Fibroblast of mammary gland (primary cell): ENCODE measurements at places on chromosomes 2 and 18.

- peak; percentile 29 for DNase-seq
Observed at GRCh38 chr18:60040971-60041370, 141.2 kb downstream of the PMAIP1 start.

DNA sequence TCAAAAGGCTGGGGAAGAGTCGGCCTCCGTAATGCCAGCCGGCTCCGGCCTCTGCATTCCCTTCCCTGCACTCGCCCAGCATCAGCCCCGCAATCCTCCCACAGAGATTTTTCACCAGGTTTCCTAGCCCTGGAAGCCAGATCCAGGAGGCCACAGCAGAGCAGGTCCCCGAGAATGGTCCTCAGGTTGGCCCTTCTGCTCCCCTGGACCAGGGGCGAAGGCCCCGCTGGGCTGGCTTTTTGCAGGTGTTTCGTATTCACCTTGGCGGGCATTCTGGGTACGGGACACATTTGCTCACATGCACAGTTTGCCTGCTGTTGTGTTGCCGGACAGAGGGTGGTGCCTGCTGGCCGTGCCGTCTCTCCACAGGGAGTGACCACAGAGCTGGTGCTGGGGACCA lies 309.5 kb downstream of the NDUFA10 start:
- DNase-seq: no peak

GRCh38 chr2:158975271-158975921 lies 7.0 kb downstream of the TANC1 start:
- no peak for DNase-seq

DNA sequence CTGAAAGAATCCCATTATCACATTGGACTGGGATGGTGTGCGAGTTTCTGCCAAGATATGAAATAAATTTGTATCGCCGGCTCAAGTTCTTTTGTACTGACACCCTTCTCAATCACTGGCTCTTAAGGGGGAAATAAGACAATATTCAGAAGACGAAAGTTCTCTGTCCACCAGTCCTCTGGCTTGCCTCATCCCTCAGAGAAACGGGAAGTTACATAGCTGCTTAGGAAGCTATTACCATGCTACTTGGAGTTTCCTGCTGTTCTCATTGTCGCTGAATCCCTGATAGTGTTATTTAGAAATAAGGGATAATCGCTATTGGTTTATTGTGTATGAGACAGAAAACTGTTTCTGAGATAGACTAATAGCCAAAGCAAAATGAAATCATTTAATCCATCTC lies 205.0 kb upstream of the ZNF521 start:
- DNase-seq: no peak

DNA sequence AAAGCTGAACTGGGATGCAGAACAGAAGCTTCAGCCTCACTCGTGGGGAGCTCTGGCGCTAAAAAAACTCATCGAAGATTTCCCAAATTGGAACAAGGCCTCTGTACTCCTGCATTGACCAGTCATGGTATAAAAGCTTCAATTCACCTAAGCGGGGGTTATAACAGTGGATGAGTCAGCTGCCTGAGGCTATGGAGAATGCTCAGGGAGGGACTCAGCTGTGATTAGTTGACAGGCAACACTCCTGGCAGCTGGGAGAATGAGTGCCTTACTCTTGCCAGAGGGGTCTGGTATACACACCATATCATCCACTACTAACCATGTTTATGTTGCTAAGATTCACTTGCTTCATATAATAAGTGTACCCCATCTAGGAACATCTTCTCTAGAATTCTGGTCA lies 350.6 kb upstream of the VRK2 start:
- DNase-seq: no peak
